ENCODE measurements at places on chromosomes 6 and 20.
A peak's percentile ranks its signal among the peaks of the same experiment; 100 is the strongest.

DNA sequence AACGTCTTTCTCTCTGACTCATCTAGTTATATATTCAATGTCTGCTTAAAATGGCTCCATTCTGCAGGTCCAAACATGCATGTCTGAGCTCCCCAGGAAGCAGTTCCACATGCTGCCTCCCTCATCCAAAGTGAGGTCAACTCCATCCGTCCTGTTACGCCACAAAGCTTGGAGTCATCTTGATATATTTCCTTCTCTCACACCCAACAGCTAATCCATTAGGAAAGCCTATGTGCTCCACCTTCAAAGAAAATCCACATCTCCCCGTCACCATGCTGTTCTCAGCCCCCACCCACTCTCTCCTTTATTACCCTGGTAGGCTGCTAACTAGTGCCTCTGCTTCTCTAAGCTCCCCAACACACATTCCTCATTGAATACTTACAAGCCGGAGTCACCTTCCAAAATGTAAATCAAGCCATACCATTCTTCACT is 130.2 kb upstream of the SYNDIG1 start:
- DNase-seq = no peak

GRCh38 chr6:143536461-143536865 is 24.9 kb upstream of the FUCA2 start:
- DNase-seq = no peak

DNA sequence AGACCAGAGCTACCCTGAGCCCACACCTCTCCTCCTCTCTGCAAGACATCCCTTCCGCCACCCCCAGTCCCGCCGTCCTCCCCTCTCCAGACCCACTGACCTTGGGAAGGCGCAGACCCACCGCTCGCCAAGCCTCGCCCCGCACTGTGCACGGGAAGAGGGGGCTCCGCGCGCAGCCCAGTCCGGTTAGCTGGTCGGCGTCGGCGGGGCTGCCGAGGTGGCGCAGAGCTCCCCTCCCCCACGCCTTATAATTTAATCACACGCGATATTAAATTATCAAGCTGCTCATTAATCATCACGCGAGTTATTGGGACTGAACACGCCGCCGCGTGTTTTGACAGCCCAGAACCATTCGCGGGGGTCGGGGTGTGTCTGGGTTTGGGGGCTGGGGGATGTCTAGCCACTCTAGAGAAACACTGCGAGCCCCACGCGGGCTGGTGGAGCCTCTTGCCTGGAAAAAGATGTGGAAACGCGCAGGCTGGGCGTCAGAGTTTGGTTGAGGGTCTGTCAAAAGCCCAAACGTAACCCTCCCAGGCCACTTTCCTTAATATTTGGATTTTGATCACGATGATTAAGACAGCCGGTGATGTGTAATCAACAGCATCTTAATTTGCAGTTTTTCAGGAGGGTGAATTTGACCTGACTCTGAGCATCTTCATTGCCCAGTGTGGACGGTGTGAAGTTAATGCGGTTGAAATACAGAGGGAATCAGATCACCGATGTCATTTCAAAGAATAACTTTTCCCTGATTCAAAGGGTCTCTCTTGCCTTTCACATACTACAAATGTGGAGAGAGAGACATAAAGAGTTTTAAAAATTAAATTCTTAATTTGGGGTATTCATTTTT is at the start of gene LINC00237:
Gene LINC00237, minus strand, starts transcription at position 188 of the 847 bp plus-strand sequence.
- no peak for DNase-seq

GRCh38 chr6:140653972-140654371 is 1279.5 kb upstream of the CITED2 start:
- no peak for DNase-seq

DNA sequence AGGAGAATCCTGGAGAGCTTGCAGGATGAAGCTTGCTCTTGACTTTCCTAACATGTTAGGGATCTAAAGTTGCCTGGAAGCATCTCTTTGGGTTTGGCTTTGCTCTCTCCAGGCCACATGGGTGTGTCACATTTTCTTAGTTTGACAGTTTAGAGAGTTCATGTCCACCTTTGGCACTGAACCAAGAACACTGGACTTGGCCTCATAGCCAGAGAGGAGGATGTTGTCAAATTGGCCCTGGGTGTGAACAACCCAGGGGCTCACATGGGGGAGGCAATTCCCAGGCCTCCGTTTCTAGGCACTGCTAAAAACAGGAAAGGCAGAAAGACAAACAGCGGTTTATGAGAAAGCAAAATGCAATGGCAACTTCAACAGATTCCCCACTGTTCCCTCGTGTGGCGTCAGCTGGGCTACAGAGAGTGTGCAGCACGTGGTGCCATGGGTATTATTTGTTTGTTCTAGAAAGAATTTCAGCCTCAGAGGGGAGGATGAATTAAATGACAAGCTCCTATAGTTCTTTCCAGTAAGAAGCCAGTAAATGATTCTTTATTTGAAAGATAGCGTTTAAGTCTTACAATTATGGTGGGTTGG is 93.9 kb downstream of the CLIC5 start:
- no peak for DNase-seq

GRCh38 chr6:89799756-89800155 is 19.8 kb downstream of the MDN1 start:
- no peak for DNase-seq

GRCh38 chr20:45336530-45337366 is 11.5 kb downstream of the SDC4 start:
- no peak for DNase-seq

DNA sequence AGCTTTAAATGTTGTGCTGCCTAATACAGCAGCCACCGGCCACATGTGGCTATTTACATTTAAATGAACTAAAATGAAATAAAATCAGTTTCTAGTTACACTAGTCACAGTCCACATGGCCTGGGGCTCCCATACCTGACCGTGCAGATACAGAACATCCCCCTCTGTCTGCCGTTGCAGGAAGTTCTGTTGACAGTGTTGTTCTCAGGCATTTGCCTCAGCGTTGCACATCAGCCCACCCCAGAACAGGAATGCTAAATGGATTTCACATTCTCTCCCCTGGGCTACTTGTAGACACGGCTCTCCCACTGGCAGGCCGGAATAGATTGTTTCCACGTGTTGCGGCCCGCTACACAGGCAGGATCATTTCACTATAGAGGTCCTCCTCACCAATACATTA is 26.3 kb downstream of the JAG1 start:
- no peak for DNase-seq

DNA sequence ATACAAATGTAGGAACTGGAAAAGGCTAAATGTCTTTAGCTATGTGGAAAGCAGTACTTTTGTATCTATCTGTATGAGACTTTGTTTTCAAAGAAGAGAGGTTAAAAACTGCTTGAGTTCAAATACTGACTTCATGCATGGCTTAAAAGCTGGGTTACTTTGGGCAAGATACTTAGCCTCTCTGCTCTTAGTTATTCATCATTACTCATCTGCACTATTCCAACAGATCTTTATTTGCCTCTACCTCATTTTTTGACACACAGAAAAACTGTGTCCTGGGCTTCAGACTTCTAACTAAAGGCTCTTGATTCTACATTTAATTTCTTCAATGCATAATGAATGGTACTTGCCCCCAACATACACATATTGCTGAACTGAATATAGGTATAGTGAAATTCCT is 114.8 kb downstream of the DST start:
- no peak for DNase-seq

DNA sequence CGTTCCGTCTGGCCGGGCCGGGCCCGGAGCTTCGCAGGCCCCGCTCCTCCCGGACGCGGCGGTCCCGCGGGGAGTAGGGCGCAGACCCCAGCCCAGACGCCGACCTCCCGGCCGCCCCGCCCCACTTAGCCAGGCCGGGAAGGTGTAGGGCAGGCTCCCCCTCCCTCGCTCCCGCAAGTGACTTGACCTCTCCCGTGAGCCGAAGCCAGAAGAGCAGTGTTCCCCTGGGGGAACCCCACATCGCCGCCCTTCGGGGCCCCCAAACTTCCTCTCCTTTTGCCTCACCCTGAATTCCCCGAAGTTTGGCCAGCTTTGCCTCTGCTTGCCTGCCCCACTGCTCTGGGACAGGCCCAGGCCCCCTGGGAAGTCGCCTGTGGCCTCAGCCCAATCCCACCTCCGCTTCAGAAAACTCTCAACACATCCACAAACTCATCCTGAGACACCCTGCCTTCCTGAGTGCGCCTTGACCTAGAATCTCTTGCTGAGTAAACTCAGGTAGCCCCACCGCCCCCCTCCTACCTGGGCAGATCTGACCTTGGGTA is 524 bp upstream of the NOL4L start:
- DNase-seq = no peak

DNA sequence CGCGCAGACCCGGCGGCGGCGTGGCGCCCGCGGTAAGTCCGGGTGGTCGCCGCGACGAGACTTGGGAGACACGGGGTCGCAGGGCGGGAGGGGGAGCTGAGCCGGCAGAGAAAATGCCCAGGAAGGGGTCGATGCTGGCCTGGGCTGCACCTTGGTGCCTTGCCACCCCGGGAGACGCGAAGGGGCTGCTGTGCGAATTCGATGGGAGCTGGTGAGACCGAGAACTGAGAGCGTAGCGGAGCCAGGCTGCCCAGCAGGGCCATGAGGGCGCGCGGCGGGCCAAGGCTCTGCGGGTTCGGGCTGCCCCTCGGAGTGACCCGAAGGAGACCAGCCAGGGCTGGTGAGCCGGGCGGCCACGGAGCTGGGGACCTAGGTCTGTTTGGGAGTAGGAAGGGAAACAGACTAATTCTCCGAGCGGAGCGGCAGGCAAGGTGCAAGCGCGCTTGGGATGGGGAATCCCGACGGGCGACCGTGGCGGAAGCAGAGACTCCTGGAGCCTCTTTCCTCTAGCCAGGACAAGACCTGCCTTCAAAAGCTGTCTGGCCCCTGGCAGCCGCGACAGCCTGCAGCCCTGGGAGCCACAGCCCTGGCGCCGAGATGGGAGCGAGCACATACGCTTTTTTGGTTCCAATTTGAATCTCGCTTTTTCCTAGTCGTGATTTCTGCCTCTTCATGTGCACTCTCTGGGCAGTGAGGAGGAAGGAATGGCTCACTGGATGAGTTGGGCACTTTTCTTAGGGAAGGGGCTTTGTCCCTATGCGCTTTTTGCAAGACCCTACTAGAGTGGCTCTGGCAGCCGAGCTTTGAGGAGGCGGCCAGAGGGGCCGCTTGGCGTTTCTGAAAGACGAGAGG is 691 bp downstream of the SYNDIG1 start:
- peak; percentile 59 for DNase-seq

DNA sequence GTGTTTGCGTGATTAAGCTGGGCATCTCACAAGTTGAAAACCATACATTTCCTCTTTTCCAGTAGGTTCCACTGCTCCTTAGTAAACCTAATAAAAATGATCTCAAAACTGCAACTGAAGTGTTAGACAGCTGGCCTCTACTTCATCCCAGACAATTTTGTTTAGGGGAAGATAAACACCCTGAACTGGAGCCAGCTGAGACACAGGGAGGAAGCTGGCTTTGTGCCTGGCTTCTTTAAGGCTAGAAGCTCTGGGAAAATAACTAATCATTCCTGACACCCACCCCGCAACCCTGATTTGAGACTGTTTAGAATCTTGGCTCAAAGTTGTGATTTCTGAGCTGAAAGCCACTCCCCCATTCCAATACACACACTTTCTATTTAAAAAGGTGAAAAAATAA is 11.6 kb downstream of the PTPRT start:
- DNase-seq = no peak

DNA sequence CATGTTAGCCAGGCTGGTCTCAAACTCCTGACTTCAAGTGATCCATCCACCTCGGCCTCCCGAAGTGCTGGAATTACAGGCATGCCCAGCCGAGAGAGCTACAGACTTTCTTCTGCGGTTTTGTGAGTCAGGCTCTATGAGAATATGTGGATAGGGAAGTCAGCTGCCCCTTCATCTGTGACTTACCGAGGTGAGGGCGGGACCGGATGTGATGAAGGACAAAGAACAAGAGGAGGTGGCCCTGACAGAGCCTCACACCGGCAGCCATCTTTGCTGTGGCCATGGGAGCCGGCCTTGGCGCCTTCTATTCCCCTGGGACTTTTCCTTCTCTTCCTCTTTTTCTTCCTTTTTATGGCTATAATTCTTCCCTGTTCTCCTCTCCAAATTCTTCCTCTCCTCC is 67.0 kb downstream of the IYD start:
- DNase-seq = no peak

DNA sequence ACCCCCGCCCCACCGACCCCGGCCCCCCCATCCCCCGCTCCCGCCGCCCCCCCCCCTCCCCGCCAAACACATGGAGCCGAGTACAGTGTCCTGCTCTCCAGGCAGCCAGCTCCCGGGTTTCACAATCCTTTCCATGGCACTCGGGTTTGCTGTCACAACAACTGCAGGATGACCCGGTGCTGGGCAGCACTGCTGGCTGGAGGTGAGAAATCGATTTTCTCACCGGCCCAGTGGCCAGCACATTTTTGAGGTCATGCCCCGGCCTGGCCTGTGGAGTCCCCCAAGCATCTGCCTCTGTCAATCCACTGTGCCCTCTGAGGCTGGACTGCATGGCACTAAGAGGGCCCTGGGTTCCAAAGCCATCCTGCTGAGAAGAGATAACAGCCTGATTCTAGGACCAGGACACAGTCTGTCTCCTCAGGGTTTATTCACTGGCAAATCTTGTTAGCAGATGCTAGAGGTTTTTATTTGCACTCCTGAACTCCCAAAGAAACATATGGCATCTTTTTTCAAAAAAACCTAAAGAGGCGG is 129.5 kb downstream of the NFATC2 start:
- DNase-seq = no peak

DNA sequence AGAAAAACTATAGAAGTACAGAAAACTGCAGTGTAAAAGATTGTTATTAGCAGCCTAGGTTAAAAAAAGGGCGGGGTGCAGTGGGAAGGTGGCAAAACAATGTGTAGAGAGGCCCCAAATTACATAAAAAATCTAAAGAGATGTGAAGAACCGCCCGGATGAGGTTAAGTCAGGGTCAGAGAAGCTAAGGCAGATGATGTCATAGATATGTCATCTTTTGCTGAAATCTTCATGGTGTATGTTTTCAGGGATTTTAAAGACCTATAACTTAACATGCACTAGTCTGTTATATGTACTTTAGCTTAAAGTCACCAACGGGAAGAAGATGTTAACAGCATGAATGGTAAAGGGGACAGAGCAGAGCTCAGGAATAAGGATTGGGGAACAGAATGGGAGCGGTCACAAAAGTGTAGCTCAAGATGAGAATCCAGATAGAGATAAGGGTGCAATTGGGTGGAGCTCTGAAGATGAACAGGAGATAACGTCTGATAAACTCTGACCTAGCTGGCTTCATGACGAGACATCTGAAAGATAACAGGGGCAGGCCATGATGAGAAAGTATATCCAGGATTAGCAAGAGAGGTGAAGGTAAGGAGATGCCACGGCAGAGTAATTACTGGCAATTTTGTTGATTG is 83.4 kb downstream of the TFAP2A start:
- DNase-seq = no peak

GRCh38 chr20:18523066-18523465 is 15.3 kb downstream of the SEC23B start:
- DNase-seq = no peak

DNA sequence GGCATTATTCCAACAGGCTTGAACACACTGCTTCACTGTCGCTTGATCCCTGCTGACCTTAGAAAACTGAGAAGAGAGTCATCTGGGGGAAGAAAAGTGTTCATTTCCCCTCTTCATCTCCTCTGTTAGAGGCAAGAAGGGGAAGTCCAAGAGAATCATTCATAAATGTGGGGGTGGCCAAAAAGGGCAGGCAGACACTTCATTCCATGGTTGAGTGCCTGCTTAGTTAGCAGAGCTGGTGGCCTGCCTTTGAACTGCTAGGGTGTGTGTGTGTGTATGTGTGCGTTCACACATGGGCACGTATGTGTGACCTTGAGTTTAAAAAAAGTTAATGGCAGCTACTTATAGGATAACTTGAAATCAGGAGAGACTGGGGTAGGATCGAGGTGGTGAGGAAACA is 39.4 kb upstream of the RFPL4B start:
- DNase-seq = no peak

- no peak for DNase-seq
These were observed 157.5 kb upstream of the PMEPA1 start for GRCh38 chr20:57867181-57867803.

GRCh38 chr20:8735674-8736073 is 333.2 kb upstream of the PLCB4 start:
- DNase-seq = no peak
